ENCODE measurements at places on chromosomes 7 and 10. TPM values are rescaled to one million over a fixed set of nuclear protein-coding genes. Genes with fewer than 3 reads are reported as not detected.
A peak's percentile ranks its signal among the peaks of the same experiment; 100 is the strongest.

- no peak for DNase-seq
Observed at GRCh38 chr7:66815951-66816350, 75.4 kb downstream of the RABGEF1 start.

DNA sequence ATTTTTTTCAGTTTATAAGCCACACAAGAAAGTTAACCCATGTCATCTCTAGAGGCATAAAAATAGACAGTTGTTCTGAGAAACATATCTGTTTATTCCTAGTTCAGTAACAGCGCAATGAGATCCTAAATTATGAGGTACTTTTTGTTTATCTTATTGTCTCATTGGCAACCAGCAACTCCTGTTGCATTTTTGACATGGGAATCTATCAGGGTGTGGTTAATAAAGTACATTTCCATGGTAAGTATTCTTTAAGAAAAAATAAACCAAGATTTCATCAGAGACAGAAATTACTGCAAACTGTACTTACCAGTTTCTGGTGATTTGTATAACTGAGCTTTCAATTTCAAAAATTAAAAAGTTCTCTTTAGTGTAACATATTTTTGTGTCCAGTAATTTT, 9.0 kb downstream of the FAS start:
- DNase-seq = no peak

DNA sequence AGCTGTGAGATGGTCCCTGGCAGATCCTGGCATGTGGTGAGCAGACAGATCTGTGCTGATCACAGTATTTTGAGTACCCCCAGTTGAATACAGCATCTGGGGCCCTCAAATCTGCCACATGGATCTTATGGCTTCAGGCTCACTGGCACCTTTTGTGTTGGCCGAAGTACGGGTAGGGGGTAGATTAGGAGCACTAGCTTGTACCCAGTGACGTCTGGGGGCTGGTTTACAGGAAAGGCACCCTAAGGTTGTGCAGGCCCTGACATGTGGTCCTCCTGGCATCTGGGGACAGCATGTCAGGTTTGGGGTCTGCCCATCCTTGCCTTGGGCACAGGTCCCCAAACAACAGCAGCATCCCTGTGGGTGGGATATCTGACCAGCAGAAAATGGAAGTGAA, 53.2 kb downstream of the SYPL1 start:
- no peak for DNase-seq

GRCh38 chr10:42973411-42973810, 103.5 kb upstream of the RET start:
- DNase-seq = no peak

- DNase-seq = peak; percentile 44
Observed at GRCh38 chr7:32062150-32062549, 8.1 kb downstream of the PDE1C start.

DNA sequence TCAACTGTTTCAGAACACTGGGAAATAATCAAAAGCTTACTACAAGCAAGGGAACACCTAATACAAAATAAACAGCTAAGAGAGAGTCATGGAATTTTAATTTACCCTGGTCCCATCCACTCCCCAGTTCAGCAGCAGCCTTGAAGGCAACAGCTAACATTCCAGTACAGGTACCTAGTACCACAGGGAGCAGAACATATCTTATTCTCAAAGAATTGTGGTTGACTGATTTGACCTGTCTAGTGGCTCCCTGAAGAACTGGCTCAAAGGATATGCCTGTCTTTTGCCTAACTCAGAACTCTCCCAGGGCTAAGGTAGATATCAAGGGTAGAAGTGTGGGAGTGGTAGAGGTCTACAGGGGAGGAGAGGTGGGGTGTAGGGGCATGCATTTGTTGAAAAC, 32.3 kb downstream of the SMURF1 start:
- no peak for DNase-seq

DNA sequence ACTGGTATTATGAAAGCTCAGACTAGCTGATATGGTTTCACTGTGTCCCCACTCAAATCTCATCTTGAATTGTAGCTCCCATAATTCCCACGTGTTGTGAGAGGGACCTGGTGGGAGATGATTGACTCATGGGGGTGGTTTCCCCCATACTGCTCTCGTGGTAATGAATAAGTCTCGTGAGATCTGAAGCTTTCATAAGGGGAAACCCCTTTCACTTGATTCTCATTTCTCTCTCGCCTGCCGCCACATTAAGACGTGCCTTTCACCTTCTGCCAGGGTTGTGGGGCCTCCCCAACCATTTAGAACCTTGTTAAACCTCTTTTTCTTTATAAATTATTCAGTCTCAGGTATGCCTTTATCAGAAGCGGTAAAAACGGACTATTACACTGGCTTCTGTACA, 40.3 kb downstream of the COL13A1 start:
- no peak for DNase-seq

GRCh38 chr7:37990337-37990736, 69.9 kb downstream of the EPDR1 start:
- DNase-seq = no peak

HIP1 gene
- 3.3 TPM for total RNA-seq

C10orf62 gene
- total RNA-seq = not detected

All from HT1080 (cell line).